ENCODE measurements at places on chromosomes 12 and 14. TPM values are rescaled to one million over a fixed set of nuclear protein-coding genes. Genes with fewer than 3 reads are reported as not detected.

The SUOX gene
- polyA plus RNA-seq: 10.8 TPM

The RASSF8 gene
- polyA plus RNA-seq: 5.3 TPM

The PLXNC1 gene
- 0.12 TPM for polyA plus RNA-seq

The EPYC gene
- polyA plus RNA-seq: not detected

The AICDA gene
- 0.05 TPM for polyA plus RNA-seq

The OR11G2 gene
- polyA plus RNA-seq: not detected

The TAS2R14 gene
- polyA plus RNA-seq: 0.94 TPM

Measured in A549 (cell line).